ENCODE measurements at places on chromosomes 12 and 14.

DNA sequence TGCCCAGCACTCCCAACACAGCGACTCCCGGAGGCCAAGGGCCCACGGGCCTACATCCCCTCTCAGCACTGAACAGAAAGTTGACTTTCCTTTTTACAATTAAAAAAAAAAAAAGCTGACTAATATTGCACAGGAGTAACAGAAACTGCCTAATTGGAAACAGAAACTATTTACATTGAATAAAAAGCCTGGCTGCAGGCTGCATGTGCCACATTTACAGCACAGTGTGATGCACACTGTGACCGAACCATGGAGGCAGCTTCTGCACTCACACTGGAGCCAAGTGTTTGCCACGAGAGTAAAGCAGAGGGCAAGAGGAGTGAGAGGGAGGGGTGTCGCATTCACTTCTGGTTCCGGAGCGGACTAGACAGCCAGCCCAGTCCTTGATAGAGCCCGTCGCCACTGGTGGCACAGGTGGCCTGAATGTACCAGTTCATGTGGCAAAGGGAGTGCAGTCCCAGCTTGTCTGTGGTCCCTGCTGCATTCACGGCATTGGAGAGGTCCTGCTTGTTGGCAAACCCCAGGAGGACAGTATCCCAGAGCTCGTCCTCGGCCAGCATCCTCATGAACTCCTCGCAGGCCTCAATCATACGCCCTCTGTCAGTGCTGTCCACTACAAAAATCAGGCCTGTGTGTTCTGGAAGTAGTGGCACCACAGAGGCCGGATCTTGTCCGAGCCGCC, 59.2 kb downstream of the SPPL3 start:
- DNase-seq, result no peak

GRCh38 chr12:123614531-123614930, 12.6 kb downstream of the DDX55 start:
- DNase-seq, result no peak

- DNase-seq, result no peak
Measured at GRCh38 chr14:34935488-34935887, 47.3 kb upstream of the SRP54 start.

DNA sequence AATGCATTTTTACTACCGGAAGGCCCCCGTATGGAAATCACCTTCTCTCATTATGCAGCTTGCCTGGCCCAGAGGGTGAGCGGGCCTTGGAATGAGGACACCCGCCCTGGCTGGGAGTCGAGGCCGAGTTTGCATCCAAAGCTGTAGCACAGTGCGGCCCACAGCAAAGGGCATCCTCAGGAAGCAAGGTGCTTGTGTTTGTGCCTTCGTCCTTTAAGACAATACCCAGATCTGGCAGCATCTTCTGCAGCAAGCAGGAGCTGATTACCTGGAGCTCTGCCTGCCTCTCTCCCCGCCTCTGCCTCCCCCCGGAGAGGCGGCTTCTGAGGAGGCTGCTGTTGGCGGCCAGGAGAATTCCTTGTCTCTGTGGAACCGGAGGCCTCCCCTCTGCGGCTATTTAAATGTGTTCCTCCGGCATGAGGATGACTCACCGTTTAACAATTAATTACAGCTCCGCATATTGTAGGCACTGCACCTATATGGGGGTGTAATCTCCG, 145.3 kb downstream of the CACNA1C start:
- peak; percentile 54 for DNase-seq

- no peak for DNase-seq
Measured at GRCh38 chr12:70950451-70950850, 29.9 kb upstream of the PTPRR start.

DNA sequence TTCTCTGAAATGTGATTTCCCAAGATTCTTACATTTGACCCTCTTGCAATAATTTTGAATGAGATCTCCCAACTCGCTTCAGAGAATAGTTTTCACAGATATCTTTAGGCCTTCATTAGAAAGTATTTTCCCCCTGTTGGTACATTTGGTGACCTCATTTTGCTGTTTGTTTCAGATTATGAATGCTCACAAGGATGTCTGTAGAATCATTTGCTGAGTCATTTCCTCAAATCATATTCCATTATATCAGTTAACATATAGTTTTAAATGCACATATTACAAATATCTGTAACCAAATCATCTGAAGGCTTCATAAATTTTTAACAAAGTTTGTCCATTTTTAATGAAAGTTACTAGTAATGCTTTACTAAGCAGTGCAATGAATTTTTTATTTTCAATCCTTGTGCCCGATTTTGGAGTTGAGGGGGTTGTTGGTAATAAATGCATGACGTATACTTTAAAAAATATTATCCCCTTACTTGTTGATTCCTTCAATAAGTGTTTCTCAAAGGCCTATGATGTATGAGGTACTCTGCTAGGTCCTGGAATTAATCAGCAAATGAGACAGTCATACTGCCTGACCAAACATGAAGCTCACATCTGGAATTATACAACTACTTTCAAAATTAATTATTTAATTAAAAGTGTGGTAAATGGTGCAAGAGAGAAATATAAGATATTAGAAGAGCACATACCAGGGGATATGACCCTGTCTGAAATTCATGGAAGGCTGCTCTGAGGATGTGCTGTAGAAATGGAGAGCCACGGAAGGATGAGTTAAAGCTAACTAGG, 126.9 kb upstream of the RAP1B start:
- no peak for DNase-seq

- no peak for DNase-seq
Measured at GRCh38 chr14:44309331-44309730, 197.8 kb downstream of the FSCB start.

Data from mesothelial cell of epicardium (in vitro differentiated cells).